Stimulated activated CD8-positive, alpha-beta memory T cell treated with anti-CD3 and anti-CD28 coated beads, Interleukin-7, amount 100 ng/mL, for 1 hour (primary cell): ENCODE measurements at places on chromosomes 1 and 21.

DNA sequence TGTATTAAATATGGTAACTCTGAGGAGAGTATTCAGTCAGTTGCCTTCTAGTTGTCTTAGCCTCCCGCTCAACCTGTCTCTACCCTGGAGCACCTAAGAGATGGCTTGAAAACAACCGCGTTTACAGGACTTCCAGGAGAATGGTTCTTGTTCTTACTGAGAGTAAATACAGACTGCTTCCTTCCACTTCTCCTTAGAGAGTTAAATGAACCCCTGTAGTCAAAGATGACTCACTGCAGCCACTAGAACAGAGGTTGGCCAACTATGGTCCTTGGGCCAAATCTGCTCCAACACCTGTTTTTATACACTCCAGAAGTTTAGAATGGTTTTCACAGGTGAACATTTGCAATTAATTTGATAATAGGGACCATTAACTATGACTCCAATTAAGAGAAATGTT lies 60.1 kb upstream of the ASB17 start:
- DNase-seq: no peak

DNA sequence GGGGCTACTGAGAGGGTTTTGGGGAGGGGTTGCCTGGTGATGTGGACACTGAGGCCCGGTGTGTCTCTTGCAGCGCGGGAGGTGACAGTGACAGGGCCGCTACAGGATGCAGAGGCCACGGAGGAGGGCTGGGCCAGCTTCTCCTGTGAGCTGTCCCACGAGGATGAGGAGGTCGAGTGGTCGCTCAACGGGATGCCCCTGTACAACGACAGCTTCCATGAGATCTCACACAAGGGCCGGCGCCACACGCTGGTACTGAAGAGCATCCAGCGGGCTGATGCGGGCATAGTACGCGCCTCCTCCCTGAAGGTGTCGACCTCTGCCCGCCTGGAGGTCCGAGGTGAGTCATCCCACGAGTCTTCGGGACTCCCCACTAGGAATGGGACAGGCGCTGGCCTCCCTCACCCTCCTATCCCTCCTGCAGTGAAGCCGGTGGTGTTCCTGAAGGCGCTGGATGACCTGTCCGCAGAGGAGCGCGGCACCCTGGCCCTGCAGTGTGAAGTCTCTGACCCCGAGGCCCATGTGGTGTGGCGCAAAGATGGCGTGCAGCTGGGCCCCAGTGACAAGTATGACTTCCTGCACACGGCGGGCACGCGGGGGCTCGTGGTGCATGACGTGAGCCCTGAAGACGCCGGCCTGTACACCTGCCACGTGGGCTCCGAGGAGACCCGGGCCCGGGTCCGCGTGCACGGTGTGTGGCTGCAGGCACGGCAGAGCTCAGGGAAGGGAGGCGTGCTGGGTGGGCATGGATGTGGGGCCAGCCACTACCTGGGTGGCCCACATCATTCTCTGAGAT lies 72.5 kb downstream of the OBSCN start:
- no peak for DNase-seq

DNA sequence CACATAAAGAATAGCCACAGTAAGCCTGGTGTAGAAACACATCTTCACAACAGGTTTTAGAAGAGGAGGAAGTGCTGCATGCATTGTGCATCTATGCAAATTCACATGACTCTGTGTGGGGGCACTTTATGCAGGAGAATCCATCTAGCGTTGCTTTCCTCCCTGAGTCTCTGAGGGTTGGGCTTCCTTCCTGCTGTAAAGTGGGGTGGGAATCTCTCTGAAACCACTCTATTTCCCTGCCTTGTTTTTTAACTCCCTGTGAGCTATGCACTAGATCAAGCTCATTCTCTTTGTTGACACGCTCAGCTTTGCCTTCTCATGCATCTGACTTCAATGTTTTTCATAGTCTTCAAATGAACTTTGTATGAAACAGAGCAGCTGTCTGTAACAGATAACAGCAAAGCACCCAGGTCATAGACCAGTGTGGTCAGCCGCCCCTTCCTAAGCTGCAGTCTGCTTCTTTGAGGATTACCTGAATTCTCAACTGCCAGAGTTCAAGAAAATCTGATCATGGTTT lies 102.7 kb upstream of the DPH5 start:
- DNase-seq: peak; percentile 13

- DNase-seq: no peak
Measured at GRCh38 chr21:17903029-17903806, 84.1 kb upstream of the C21orf91 start.

DNA sequence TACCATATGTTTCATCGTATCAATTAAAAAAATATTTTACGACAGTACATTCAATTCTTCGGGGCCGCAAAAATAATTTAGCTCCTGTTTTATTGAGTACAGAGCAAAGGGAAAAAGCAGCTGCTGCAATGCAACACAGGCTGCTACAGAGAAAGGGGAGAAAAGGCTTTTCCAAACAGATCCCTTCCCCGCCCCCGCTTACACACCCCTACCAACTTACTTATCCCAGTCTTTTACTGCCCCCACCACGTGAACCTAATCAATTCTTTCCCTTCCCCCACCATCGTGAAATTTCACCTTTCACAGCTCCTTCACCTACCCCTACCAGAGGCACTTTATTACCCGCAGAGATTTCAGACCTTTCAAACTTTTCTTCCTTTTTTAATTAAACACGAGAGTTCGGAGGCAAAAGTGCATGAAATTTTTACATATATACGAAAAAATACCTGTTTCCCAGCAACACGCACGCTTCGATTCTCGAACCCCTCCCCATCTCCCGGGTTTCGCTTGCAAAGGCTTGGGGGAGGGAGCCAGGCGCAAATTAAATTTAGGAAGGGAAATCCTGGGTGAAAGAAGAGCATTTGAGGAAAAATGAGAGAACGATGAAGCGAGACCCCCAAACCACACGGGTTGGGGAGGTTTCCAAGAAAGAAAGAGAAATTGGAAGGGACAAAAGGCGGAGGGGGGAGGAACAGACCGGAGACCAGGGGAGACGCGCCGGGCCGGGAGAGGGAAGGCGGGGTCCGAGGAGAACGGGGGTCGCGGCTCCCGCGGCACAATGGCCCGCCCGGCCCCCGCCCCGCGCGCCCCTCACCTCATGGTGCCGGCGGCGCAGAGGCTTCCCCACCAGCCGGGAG lies 823 bp downstream of the ENAH start:
- DNase-seq: no peak

DNA sequence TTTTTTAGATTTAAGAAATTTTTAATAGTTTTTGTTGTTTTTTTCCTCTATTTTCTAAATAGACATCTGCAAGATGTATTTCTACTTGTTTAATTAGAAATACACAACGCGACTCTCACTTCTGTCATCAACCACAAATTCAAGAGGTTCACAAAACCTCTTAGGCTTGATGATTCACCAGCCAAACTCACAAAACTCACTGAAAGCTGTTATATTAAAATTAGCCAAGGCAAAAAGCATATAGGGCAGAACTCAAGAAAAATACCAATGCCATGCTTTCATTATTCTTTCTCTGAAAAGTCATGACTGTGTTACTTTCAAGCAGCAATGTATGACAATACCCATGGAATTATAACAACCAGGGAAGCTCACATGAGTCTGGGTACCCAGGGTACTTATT lies 487.0 kb upstream of the RGS18 start:
- DNase-seq: no peak

DNA sequence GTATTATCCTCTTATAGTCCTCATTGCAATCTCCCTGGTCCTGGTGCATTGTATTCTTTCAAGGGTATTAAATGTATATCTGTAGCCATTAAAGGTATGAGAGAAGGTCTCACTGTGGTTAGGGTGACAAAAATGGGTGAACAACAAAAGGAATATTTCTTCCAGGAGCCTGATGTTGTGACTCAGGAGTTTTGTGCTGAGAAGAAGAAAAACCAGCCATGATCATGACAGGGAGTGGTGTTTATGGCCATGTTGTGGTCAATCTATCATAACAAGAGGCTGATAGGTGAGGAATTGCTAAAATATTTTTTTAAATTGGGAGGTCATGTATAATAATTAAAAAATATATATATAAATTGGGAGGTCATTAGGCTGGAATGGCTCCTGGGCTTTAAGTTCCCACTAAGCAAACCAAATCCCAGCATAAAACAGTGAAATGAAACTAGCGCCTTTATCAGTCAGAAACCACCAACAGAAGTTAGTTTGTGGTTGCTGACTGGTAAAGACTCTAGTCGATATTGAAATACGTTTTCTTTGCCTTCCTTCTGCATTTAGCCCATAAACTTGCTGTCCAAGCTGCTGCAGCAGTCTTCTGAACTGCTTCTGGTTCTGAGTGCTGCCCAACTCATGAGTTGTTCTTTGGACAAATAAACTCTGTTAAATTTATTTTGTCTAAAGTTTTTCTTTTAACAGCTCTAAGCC lies 60.3 kb downstream of the TBX19 start:
- DNase-seq: no peak
